ENCODE measurements at places on chromosomes 11 and 22.
A peak's percentile ranks its signal among the peaks of the same experiment; 100 is the strongest.

DNA sequence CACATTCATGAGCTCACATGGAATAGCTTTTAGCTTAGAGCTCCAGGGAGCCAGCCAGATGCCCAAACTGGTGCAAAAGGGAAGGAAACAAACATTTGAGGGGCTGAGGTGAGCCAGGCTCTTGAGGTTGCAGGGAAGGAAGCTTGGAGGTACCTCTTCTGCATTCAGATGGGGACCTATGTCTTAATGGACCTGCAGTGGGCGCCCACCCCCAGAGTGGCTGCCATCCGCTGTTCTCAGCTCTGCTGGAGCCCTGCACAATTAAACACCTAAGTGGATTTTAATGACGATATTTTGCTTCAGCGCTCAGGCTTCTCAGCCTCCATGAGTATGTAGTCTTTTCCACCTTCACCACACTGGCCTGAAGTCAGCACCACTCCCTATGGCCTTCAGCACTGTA lies 100.8 kb downstream of the LDLRAD3 start:
- DNase-seq, result no peak

DNA sequence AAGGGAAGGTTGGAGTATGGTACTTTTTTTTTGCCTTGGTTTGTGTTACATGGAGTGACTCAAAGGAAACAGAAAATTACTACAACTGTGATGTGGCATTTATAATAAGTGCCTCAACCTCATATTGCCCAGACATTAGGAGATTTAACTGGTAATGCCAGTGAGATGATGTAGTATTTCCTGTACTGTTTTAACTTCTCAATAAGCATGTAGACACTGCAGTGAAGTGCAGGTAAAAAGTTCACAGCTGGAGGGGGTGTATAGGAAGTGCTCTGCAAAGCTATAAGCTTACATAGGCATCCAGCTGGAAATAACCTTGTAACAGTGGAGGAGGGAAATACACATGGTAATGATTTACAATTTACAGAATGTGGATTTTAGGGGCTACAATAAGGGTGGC lies 138.2 kb upstream of the MTMR2 start:
- peak; percentile 68 for DNase-seq

GRCh38 chr11:11036848-11037732 lies 179.2 kb upstream of the ZBED5 start:
- DNase-seq, result peak; percentile 69

DNA sequence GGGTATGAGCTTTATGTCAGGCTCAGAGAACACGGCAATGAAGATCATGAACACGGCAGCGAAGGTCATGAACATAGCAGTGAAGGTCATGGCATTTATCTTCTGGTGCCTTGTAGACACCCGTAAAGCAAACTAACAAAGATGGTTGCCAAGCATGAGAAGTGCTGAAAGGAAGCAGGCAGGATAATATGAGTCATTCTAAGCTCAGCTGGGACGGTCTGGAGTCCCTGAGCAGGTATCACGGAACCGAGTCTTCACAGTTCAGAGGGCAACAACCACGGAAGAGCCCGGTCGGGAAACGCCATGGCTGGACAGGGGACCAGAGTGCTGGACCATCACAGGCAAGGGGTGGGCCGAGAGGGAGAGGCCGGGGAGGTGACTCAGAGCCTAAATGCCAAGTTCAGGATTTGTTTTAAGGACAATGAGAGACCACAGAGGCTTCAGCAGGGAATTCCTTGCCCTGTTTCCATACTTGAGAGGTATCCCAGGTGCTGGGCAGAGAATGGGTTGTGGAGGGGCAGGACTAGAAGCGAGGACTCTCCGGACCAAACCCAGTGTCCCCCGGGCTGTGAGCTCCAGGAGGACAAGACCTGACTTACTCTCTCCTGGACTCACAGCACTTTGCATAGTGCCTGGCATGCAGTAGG lies 13.1 kb upstream of the MS4A10 start:
- DNase-seq, result no peak
